ENCODE measurements at places on chromosomes 5 and 9.

DNA sequence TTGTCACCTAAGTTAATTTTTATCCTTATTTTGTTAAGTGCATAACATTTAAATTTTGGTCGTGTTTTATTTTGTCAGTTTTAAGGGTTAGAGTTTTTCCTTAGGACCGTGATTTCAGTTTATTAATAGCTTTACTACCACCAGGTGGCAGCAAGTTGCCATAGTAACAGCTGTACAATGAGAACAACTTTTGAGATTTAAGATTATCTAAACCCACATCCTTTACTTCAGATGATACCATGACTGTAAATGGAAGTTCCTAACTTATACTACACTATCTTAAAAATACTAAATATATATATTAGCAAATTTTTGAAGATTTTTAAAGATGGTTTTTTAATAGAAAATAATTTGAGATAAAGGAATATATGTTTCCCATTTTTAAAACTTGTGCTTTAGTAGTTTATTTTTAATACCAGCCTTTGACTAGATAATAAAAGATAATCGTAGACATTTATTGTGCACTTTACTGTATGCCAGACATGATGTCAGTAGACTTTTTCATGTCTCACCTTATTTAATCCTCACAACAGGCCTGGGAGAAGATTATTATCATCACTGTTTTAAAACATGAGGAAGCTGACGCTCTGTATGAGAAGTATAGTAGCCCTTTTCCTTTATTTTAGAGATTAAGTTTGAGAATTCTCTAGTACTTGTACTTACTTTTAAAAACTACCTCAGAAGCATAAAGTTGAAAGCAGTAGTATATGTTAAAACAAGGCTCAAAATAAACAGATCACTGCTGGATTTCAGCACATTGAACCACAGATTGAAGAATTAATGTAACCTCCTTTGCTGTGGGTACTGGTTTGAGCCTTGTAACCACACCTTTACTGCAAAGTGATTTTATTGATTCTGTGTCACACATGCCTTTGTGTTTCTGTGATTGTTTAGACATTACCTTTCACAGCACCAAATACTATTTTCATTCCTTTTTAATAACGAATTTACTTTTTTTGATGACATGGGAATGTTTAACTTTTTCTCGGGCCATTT lies 27.5 kb downstream of the SREK1 start:
- DNase-seq: peak; percentile 8

DNA sequence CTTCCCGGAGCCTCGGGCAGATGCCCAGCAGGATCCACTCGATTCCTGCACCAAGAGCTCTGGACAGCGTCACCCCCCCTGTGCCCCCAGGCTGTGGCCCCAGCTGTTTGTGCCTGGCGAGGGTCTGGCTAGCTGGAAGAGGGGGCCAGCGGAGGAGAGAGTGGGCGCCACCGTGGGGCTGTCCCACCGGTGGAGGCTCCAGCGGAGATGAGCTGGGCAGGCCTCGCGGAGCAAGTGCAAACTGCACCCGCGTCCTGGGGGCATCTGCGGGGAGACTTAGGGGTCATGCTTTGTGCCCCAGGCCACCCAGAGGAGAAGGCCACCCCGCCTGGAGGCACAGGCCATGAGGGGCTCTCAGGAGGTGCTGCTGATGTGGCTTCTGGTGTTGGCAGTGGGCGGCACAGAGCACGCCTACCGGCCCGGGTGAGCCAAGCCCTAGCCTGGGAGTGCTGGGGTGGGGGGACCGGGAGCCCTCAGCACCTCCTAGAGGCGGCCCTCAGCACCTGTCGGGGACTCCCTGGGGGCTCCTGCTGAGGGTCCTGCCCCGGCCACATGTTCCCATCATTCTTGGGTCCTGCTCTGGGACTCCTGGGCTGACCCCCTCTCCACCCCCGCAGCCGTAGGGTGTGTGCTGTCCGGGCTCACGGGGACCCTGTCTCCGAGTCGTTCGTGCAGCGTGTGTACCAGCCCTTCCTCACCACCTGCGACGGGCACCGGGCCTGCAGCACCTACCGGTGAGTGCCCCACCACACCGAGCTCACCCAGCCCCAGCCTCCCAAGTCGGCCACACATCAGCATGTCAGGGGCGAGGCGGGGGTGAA lies 5.4 kb downstream of the EGFL7 start:
- DNase-seq: no peak

DNA sequence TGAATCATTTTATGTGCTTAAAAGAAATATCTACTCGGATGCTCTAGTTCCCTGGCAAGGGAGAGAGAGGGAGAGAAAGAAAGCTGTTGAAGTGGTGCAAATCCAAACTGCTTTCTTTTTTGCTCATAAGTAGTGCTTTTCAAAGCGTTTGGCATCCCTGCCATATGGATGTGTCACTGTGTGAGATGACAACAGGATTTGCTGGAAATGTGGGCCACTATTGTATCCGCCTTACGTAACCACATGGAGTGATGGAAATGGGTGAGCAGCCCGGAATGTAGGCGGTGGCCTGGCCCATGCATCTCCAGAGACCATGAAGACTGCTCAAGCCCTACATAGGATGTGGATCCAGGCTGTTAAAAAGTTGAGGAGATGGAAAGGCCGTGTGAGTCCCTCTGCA lies 30.8 kb downstream of the TJP2 start:
- DNase-seq: no peak

DNA sequence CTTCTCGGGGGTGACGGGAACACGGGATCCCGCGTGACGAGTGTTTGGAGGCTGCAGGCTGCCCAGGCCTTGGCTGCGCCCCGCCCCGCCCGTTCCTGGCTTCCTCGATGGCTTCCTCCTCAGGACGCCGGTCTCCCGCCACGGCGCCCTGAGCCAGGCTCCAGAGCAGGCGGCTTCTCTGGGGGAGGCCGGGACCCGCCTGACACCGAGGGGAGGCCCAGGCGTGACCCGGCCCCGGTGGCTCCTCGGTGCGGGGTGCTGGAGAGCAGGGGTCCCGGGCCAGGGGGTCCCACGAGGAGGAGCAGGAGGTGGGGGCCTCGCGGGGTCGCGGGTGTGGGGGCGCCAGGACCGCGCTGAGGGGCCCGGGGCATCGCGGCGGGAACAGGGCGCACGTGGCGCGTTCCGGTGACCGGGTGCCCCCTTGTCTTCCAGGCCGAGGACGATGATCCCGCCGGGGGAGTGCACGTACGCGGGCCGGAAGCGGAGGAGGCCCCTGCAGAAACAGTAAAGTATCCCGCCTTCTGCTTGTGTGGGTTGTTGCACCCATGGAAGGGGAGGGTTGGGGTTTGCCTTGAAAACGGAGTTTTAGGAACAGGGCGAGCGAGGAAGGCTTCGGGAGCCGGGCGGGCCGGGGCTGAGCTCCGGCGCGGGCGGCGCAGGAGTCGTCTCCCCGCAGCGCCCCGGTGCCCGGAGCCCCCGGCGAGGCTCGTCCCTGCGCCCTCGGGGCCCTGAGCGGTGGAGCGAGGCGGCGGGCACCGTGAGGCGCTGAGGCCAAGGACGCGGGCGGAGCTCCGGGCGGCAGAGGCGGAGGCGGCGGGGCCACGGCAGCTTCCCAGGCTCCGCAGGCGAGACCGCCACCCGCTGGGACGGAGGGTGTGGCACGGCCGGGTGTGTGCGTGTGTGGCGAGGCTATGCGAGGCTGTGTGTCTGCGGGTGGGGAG lies 22.2 kb downstream of the AHRR start:
- peak; percentile 59 for DNase-seq

DNA sequence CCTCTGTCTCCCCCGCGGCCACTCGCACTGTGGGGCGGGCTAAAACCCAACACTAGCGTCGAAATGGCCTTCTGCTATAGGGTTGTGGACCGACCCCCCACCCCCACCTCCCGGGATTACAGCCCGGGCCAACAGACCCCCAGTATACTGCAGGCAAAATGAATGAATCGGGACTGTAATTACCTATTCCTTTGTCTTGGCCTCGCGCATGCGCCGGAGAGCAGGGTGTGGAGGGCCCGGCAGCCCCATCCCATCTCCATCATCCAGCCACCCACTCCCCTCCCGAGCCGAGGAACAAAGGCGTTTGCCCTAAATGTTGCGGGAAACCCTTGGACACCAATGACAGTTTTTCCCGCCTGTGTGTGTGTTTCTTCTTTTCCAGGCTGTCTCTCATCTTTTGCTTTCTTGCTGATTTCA lies 1.6 kb downstream of the BASP1 start:
- no peak for DNase-seq

DNA sequence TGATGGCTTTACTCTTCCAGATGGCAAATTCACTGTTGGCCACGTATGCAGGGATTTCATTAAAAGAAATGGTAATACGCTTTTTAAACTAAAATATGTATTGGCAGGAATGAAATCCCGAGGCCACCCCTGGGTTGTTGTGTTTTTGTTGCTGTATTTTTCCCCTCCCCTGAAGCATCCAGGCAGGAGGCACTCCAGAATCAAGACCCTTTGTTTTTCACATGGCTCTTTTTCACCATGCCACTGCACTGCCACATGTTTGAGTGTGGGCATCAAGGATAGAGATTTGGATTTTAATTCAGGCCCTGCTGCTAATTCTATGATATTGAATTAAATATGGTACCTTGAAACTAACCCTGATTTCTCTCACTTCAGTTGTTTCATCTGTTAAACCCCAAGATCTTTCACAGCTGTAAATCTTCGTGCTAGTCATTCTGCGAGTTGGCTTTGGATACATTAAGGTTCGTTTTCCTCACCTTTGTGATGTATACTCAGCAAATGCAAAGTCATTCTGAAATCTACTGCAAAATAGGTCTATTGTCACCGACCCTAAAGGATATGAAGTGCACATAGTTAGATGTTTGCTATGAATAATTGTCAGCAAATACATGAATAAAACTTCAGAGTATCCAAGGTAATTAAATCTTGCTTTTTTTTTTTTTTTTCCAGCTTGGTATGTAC lies 533.4 kb downstream of the PTPRD start:
- no peak for DNase-seq

- DNase-seq: no peak
Observed at GRCh38 chr5:39200081-39200480, 19.3 kb downstream of the FYB1 start.

- peak; percentile 32 for DNase-seq
Observed at GRCh38 chr9:94950579-94951323, 224.3 kb downstream of the AOPEP start.

GRCh38 chr9:77714077-77714549 lies 66.0 kb upstream of the GNA14 start:
- no peak for DNase-seq

GRCh38 chr5:68420476-68421344 lies 205.2 kb downstream of the PIK3R1 start:
- no peak for DNase-seq

DNA sequence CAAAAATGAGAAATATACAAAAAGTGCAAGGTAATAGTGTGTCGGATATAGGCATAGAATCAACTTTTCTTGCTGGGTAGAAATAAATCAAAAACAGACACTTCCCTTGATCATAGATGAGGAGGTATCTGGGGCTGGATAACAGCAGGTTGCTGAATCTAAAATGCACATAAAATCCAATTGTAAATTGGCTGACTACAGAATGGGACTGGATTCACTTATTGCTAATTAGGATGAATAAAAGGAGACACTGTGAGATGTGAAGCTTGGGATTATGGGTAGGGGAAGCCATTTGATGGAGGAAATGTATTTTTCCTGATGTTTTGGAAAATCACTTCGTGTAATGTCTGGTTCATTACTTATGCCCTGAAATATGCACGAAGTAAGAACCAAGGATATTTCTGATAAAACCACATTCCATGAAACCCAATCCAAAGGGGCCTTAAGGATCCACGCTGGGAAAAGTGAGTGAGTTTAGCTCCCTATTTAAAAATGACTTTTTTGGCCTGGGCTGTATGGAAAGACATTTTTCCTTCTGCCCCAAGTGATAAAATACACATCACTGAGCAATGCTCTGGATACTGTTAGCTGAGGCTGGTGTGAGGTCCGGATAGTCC lies 136.1 kb downstream of the MARCHF11 start:
- DNase-seq: no peak

DNA sequence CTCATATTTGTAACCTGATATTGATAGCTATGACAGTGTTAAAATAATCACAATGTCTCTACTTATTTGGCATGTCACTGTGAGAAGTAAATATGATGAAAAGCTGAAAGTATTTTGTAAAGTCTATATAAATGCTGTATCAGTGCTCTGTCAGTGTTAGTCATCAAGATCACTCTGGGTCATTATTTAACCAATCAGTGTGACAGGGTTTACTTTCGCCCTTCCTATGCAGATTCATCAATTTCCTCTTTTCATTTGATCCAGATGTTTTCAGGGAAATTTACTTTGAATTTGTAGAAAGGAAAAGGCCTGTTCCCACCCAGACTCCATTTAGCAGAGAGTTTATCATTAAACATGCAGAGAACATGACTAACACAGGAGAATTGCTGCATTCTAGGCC lies 9.9 kb upstream of the PCSK5 start:
- DNase-seq: peak; percentile 57

DNA sequence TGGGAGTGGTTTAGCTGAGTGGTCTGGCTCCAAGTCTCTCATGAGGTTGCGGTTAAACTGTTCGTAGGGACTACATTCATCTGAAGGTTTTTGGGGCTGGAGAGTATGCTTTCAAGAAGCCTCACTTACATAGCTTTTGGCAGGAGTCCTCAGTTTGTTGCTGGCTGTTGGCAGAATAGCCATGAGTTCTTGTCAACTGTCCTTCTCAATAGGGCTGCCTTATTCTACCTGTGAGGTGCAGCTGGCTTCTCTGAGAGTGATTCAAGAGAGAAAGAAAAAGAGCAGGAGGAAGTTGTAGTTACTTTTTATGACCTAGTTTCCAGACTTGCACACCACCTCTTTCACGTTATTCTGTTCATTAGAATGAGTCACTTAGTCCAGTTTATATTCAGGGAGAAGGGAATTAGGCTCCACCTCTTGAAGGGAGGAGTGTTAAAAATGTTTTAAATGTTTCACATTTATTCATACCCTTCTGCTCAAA lies 33.2 kb downstream of the YTHDC2 start:
- DNase-seq: peak; percentile 33

GRCh38 chr9:109328978-109329637 lies 8.2 kb upstream of the EPB41L4B start:
- DNase-seq: no peak

DNA sequence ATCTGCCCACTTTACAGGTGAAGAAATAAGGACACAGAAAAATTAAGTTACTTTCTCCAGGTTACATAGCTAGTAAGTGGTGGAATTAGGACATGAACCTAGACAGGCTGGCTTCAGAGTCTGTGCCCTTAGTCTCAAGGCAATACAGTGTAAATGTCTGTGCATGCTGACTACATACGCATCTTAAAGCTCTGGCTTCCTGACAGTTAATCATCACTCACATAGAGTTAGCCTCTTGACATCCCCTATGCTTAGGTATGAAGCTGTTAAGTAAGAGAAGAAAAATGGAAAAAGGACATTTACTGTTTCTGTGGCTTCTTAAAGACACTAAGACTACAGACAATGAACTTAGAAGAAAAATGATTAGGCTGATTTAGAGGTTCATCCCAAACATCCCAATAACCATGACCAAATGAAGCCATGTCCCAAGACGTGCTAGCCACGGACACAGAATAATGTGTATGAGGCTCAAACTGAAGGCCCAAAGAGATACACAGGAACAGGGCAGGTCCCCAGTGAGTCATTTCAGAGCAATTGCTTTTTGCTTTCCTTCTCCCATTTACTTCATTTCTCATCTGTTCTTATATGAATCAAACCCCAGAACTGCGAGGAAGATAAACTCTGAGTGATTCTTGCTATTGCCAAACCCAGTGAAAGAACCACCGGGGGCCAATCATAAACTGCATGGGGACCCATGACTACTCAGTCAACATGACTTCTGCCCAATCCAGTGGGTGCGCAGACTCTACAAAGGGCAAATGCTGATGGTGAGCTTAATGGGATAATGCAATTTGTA lies 100.0 kb upstream of the IFNK start:
- DNase-seq: no peak
